ENCODE measurements at places on chromosomes 3 and 15.

- DNase-seq: no peak
These were observed 388.0 kb downstream of the ZBTB20 start for GRCh38 chr3:114758831-114759699.

GRCh38 chr15:72541674-72542073 is 67.5 kb downstream of the ARIH1 start:
- no peak for DNase-seq

GRCh38 chr3:55203006-55203405 is 275.1 kb upstream of the LRTM1 start:
- no peak for DNase-seq

- no peak for DNase-seq
These were observed 43.1 kb upstream of the SLC25A36 start for GRCh38 chr3:140898340-140899180.

DNA sequence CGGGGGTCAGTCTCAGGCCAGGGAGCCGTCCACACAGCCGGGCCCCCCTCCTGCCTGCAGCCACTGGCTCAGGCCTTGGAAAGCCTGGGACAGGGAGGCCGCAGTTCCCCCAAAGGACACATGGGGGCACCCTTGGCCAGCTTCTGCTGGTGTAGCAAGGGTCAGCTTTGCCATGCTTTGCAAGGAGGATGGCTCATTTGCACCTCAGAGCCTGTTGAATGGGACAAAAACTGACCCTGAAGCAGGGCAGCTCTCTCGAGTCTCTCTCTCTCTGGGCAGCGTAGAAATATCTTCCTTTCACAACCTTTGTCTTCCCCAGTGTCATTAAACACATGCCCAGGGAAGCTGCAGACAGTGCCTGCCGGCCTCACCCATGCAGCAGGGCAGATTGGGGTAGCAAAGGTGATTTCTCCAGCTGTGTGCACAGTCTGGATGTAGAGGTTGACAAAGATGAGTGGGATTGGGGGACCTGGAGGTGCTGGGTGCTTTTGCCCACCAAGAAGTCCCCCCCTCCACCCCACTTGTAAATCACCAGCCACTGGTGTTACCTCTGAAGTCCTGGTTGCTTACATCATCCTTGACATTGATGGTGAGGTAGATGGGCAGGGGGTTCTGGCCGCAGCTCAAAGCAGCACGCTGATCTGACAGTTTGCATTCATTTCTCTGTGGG is 17.4 kb upstream of the EHD4 start:
- peak; percentile 89 for DNase-seq

DNA sequence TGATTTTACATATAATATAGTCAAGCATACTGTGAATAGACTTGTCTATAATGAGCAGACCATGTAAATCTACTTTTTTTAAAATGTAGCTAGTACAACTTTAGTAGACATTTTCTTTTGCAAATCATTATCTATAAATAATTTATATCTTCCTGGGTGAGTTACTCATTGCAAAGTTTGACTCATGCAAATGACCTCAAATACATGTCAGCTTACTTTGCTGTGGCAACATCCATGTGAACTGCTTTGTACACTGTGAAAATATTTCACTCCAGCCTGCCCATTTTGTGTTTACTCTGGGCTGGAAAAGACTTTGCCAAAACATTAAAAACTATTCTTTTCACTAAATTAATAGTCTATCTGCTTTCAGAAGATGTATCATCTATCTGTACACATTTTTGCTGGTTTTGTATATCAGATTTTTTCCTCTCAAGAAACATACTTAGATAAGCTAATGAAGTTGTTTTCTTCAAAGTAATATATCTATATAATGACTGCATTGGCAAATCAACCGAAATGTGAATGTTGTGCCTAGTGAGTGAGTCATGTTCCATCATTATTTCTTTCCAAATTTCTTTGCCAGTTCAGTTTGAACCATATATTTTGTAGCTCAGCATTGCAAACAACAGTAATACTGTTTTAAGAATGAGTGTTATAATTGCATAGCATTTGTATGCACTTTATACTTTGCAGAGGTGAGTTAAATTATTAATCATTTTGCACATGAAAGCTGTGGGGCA is 26.5 kb downstream of the IGSF10 start:
- DNase-seq: no peak

Measured in GM19239 (cell line).